ENCODE measurements at places on chromosomes 6 and 20.

DNA sequence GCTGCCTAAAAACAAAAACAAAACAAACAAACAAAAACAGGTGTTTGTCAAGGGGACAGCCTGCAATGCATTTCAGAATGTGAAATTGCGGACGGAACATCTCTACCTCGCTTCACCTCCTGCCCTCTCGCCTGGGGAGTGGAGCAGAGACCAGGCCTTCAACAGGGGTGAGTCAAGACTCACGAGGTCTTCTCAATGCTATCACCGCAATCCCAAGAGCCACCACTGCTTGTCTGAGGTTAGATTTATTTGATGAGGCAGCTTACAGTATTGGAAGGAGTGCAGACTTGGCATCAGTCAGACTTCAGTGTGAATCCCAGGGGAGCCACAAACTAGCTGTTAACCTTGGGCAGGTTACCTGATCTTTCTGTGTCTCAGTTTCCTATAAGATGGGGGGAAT lies 7.7 kb downstream of the GABRR1 start:
- DNase-seq = no peak

DNA sequence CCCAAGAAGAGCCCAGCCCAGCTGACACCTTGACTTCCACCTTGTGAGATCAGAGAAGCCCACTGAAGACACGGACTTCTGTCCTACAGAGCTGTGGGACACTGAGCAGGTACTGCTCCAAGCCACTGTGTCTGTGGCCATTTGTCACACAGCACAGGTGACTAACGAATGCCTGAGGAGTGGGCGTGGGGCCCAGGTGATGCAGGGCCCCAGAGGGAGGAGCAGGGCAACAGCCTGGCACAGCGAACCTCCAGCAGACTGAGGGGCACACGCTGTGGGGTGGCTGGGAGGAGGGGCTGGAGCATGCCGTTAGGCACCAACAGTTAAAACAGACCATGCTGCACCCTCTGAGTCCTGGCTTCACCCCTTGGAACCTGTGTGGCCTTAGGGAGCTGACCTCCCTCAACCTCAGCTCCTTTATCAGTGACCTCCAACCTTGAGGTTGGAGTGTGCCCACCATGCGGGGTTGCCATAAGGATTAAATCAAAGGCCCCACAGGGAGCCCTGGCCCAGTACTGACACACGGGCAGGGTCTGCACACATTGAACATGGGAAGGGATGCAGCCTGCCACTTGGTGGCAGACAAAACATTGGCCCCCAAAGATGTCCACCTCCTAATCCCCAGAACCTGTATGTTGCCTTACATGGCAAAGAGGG lies 119.9 kb upstream of the CST7 start:
- DNase-seq = no peak

GRCh38 chr6:97401533-97401932 lies 118.5 kb upstream of the MMS22L start:
- no peak for DNase-seq

GRCh38 chr6:44006123-44006871 lies 121.0 kb downstream of the MRPL14 start:
- DNase-seq = no peak
